ENCODE measurements at places on chromosomes 5 and 9.

DNA sequence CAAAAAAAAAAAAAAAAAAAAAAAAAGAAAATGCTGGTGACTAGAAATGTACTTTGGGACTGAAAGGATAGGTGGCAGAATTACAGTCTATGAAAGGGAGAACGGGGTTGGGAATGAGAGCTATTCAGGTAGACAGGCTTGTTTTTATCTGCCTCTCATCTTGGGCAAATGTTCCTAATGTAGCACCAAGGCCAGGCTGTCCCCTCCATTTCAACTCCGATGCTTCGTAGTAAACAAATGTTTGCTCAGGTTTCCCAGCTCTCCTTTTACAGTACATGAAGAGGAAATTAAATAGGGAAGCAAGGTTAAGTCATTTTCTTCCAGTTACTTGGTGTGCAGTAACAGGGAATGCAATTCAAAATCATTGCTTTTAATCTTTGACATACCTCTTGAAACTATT lies 4.4 kb upstream of the BASP1 start:
- no peak for DNase-seq

DNA sequence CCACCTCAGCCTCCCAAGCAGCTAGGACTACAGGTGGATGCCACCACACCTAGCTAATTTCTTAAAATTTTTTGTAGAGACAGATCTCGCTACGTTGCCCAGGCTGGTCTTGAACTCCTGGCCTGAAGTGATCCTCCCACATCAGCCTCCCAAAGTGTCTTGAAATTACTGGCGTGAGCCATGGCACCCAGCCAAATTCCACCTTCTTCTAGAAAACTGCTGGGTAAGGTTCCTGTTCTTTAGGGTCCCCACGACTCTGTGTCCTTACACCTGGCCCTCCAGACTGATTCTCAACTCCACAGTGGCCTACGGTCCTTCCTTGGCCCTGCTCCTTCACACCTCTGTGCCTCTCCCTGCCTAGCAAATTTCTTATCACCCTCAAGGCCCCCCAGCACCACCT lies 1.9 kb downstream of the MAPK9 start:
- no peak for DNase-seq

DNA sequence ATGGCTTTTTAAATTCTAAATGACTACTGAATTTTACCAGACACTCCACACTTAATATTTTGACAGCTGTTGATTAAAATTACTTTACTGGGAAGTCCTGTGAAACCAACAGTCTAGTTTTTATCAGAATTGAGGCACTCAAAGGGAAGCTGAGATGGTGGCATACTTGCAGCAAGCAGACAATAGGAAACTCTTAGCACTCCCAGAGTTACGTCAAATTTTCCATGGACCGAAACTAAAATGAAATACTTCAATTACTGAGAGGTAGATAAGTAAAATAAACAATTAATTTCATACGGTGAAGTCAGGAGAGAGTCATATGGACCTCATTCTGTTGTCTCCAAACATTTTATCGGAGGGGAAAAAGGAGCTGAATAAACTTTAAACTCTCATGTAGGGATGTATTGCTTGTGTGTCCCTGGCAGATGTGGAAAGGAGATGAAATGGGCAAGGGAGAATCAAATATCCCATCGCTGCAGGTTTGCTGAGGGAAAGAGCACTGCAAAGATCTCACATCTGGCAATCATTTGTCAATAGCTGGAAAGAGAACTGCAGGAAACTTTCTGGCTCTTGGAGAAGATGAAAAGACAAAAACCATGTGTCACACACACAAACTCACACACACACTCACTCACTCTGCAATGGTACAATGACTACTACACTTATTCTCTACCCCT lies 189.4 kb downstream of the BNC2 start:
- no peak for DNase-seq

DNA sequence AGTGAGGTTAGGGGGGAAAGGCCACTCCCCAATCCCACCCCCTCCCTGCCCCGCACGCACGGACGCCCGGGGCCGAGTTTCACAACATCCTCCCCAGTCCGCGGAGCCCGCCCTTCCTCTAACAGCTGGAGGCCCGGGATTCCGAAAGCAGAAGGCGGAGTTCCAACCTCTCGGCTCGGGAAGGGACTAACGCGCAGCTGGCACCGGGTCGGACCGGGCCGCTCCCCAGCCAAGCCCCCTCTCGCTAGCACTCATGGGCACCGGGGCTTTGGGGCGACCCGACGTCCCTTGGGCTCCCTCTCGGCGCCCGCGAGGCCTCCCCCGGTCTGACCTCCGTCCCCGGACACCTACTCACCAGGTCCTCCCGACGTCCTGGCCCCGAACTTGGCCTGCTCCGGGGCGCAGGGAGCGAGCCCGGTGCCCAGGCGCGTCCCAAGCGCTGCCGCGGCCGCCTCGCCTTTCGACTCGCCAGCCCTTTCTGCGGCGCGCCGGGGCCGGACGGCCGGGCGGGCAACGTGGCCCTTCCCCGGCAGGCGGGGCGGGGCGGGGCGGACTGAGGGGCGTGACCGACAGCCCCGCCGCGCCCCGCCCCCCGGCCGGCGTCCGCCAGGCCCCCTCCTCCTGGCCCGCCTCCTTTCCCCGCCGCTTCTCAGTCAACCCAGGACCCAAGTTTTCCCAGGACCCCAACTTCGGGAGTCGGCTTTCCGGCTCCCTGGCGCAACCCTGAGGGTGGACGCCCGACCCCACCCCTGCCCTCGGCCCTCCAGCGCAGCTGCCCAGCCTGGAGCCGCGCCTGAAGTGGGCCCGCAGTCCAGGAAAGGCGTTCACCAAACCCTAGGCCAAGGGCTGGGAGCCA lies at the start of gene MGAT1:
Gene MGAT1 (minus strand): TSS at position 482 of the 856 bp plus-strand sequence. CDS start 9,835 bp downstream, outside the sequence.
- DNase-seq = peak; percentile 82

DNA sequence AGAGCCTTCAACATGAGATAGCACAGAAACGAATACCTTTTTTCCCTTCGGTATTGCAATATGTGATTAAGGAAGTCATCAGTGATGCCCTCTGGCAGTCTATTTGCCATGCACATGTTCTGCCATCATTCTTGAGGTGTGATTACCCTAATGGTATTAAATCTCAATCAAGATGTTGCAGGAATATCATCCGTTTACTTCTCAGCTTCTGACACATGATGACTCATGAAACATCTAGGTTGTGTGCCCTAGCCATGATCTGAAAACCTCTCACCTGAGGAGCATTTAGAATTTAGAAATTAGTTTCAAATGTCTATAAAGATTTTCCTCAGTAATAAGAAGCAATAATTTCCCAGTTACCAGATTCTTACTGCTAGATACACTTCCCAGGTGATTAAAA lies 209.1 kb downstream of the ADGRV1 start:
- no peak for DNase-seq

GRCh38 chr9:134895097-134895496 lies 14.5 kb downstream of the FCN2 start:
- no peak for DNase-seq

DNA sequence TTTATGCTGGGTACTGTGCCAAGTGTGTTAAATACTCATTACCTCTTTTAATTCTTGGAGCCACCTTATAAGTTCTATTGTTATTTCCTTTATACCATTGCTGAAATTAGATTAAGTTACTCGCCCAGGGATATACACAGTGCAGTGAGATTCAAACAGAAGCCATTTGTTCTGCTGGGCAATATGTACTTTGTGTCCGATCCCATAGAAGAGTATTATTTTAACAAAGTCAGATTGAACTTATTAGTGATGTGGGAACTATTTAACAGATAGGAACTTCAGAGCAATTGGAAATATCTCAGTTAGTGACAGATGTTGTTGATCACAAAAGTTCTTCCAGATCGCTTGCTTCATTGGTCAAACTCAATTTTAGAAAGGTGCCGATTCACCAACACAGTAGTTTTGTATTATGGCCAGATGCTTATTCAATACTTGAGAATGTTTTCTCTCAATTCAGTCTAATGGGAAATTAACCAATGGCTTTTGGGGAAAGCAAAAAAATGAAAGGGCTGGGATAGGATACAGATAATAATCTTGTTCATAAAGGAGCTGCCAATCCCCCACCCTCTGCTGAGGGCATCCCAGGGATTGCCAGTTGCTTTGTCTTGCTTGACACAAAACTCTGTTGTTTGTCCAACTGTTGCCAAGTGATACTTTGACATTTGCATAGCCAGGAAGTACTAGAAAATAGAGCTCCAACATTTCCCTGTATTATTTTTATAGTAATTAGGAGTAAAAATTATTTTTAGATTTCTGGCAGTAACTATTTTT lies 94.8 kb upstream of the SEMA6A start:
- no peak for DNase-seq

GRCh38 chr5:2574155-2574554 lies 177.3 kb downstream of the IRX2 start:
- no peak for DNase-seq

DNA sequence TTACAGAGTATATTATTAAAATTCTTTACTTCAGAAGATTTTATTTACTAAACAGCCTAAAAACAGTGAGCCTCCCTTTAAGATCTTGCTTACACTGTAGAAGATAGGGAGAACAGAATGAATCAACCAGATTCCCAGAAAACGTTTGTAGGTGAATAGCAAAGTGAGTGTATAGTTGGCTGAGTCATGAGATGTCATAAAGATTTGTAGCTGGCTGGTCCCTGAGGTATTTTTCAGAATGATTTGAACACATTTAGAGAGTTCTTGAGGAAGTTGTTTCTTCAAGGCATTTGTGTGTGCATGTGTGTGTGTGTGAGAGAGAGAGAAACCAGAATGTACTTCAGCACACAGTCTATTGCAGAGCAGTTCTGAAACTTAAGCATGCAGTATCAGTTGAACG lies 159.4 kb upstream of the PRR16 start:
- no peak for DNase-seq

GRCh38 chr9:120730654-120731514 lies 16.6 kb upstream of the MEGF9 start:
- no peak for DNase-seq

DNA sequence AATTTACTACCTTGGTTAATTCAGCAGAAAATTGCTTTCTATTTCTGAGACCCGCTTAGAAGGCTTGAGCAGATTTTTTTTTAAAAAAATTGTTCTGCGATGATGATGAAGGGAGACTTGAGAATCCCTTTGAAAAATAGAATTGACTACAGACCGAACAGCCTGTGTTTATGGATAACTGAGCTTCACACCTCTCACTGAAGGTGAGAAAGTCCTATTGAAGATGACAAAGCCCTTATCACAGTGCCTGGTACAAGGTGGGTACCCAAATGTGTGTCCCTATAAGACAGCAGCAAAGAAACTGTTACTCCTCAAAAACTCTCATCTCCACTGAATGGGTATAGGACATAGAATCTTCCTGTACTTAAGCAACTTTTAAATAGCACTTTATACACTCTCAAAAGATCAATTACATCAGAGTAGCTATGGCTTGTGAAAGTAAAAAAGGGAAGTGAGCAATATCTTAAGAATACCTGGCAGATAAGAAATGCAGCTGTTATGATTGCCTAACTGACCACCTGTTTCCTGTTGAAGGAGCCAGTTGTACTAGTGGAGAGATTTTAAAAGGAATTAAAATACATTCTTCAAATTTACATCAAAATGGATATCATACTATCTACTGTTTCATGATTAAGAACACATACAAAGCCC lies 419.7 kb downstream of the CHSY3 start:
- DNase-seq = no peak

DNA sequence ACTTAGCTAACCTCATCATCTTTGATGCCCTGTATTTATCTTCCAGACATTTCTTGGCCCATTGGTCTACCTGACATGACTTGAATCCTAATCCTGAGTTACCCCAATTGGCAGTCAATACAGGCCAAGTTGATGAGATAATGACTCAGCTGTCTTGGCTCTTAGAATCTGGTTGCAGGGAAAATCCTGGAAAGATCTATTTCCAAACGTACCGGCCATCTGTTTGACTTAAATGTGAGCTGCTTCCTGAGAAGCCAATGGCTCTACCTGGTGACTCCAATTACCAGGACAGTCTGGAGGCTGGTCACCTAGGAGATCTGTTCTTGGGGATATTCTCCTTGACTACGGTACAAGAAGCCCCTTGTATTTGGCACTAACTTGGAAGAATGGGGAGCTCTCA lies 475.2 kb upstream of the BRINP1 start:
- DNase-seq = no peak

DNA sequence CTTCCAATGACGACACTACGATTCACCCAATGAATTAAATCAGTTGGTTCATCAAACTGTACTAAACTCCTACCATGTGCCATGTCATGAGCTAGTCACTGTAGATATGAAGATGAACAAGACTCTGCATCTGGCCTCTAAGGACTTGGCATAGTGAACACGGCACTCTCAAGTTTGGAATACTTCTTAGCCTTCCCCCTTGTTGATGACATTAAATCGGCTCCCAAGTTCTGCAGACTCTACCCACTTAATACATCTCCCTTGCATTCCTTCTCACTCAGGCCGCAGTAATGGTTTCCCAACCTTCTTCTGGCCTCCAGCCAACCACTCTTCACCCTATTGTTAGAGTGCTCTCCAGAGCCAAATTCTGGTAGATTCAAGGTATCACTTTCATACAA lies 184.7 kb downstream of the MAPKAP1 start:
- no peak for DNase-seq

DNA sequence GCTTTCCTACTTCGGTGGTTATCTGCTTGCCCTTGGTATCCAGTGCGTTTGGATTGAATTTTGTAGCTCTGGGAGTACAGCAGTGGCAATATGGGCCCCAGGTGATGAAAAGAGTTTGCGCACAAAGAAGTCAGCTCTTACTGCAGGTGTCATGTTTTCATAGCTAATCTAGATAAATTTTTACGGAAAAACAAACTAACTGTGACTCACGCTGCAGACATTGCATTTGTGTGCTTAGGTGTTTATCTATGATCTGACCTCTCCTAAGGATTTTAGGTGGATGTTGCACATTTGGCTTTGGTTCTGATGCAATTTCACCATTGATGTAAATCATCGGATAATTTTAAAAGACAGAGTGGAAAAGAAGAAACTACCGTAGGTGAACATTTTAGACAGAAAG lies 92.1 kb downstream of the VCAN start:
- DNase-seq = no peak

DNA sequence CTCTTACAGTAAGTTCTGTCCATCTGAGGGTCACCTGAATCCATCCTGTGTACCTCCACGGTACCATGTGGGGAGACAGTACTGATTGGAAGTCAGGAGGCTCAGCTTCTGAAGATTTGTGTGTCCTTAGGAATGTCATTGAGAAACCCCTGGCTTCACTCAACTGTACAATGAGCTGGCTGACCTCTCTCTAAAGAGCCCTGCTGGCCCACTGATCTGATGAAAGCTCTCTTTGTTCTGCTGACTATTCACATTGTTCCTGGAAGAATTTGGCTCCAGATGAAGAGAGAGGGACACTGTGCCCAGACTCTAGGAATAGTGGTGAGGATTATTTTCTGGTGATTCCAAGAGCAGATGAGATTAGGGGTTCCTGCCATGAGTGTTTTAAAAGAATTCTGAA lies 141.2 kb downstream of the LURAP1L start:
- no peak for DNase-seq

- no peak for DNase-seq
Measured at GRCh38 chr5:60634051-60634450, 65.9 kb downstream of the DEPDC1B start.

All from activated naive CD4-positive, alpha-beta T cell treated with anti-CD3 and anti-CD28 coated beads, Interleukin-2, amount 50 U/mL, for 72 hours (primary cell).